ENCODE measurements at places on chromosomes 2 and 18.

DNA sequence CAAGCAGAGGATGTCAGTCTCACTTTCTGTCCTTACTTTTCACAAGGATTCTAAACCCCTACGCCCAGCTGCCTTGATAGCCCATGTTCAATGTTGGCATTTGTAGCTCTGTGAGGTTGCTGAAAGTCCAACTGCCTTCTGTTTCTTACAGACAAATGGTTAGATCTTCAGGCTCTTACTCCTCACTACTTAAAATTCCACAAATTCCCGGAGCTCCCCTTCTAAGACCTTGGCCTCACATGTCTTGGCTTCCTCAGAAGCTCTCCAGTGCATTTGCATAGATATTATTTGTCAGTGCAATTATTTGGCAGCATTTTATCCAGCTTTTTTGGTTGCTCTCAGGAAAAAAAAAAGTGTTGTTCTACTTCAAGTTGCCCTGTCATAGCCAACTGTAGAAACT is 453.7 kb upstream of the CELF4 start:
- no peak for DNase-seq

DNA sequence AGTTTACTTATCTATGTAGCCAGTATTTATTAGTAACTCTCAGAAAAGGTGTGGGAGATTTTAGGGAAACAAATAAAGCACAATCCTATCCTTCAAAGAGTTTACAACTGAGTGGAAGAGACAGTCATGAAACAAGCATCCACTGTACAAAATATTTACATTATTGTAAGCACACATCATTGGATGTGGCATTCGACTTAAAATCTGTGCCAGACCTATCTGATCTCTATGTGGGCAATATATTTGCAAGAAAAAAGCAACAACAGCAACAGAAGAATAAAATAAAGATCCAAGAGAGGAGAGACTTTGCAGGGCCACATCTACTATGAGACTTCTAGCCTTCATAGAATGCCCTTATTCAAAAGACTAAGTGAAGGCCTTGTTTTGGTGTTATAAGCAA is 882.1 kb upstream of the PIK3C3 start:
- no peak for DNase-seq

DNA sequence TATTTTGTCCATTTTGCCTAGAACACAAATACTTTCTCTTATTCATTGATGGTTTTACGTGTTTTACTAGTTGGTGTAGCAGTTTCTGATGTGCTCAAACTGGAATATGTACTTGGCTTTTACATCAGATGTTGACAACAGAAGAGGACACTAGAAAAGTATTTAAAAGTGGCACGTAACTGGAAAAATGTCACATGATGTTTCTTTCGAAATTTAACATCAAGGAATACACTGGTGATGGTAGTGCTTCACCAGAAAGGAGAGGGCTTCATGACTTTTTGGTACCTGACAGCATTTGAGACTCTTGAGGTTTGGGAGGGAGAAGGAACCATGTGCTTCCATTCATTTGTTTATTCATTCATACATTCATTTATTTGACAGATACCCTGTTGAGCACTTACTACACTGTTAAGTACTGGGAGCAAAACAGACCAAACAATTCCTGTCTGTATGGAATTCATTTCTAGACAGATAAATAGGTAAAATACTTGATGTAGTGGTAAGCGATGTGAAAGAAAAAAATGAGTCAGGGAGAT is 1.5 kb downstream of the GIGYF2 start:
- no peak for DNase-seq

DNA sequence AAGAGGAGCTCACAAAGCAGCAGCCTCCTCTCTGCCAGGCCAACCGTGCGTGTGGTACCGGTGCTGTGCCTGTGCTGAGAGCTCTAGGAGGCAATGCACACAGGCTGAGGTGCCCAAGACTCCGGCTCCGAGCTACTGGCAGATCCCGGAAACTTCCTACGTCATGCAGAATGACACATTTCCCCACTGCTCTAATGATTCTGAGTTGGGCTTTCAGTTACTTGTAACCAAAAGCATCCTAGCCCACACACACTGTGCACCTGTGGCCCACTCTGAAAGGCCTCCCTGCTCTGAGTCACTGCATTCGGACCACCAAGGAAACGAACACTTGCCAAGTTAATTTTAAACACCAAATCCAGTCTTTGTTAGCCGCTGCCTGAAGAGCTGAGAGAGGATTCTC is 9.3 kb upstream of the RNU4ATAC start:
- no peak for DNase-seq

- DNase-seq, result no peak
These were observed 64.0 kb downstream of the INPP4A start for GRCh38 chr2:98508709-98509066.

DNA sequence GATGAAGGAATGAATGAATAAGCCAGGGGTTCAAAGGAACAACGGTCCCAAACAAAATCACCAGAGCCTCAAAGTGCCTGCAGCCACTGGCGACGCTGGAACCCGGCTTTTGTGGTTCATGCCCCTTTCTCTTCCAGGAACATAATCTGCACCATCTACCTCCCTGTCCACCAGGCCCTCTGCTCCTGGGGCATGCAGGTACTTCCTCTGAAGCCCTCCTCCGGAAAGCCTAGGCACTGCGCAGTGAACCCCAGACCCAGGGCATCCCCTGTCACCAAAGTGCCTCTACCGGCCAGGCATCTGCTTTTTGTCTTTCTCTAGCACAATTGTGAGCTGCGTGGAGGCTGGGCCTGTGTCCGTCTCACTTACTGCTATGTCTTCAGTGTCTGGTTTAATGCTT is 98.6 kb upstream of the TMEM200C start:
- DNase-seq, result no peak

GRCh38 chr2:207072571-207072970 is 93.2 kb downstream of the KLF7 start:
- no peak for DNase-seq

DNA sequence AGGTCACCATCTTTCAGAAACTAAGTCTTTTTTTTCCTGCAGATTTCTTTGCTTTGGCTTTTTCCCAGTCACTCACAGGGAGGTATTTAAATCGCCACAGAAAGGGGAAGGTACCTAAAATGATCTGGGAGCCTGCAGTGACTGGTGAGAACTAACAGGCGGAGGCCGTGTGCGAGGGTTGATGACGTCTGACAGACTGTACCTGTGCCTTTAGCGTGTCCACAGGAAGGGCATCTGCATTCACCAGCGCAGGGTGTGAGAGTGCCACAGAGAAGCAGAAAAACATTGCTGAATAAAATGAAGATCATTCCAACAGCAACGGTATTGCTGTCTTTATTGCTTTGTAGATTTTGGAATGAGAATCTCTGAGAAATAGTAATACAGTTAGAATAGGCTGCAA is 5.7 kb downstream of the CTDP1 start:
- DNase-seq, result no peak

DNA sequence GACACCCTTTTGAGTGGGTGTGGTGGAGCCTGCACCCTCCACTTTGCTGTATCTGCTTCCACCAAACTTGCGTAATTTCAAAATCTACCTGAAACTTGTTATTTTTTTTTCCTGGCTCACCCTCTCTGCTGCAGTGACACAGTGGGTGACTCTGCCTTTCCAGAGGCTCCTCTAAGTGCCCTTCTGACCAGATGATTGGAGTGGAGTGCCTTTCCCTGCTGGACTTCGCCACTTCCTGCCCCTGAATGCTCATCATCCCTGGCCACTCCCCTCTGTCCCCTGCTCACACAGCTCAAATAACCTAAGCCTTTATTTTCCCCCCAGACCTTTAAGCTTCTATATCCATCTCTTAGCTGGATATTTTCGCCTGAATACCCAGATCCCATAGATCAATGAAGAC is 777.5 kb upstream of the ID2 start:
- no peak for DNase-seq

GRCh38 chr2:129904532-129905446 is 74.7 kb upstream of the RAB6C start:
- DNase-seq, result no peak

- DNase-seq, result no peak
These were observed 98.9 kb downstream of the ACKR3 start for GRCh38 chr2:236668531-236668969.

DNA sequence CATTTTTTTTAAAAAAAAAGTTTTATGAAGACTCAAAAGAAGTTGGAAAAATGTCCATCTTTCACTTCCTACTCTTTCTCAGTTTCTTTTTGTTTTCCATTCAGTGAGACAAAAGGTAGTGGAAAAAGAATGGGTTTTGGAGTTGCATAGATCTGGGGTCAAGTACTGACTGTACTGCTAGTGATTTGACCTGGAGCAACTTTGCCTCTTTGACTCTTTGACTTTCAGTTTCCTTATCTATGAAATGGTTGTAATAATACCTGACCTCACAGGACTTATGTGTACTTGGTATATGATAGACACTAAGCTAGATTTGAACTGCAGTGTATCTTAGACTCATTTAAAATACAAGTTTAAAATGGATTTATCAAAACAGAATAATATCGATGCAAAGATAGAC is 3.5 kb upstream of the KCNE4 start:
- no peak for DNase-seq

- DNase-seq, result no peak
These were observed 107.1 kb downstream of the PIEZO2 start for GRCh38 chr18:11042247-11042646.

GRCh38 chr2:55620123-55620779 is 2.8 kb upstream of the PPP4R3B start:
- no peak for DNase-seq

DNA sequence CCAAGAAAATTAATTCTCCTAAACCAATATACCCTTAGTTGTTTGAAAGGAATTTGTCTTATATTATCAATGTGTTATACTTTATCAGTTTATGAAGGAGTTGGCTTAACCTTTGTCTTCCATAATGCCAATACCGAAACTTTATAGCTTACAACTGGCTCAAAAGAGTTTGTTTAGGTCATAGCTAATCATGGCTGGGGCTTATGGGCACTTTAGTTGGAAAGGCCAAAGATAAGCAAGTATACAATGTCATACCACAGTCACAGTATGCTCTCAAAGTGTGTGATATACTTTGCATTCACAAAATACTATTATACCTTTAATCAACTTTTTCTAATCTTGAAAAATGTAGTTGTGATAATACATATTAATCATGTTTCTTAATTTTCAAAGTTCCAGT is 2.3 kb downstream of the KLHL41 start:
- DNase-seq, result no peak

Measured in activated CD4-positive, CD25-positive, alpha-beta regulatory T cell treated with anti-CD3 and anti-CD28 coated beads, Interleukin-2, amount 50 U/mL, for 16 hours (primary cell).